Stimulated activated CD8-positive, alpha-beta memory T cell treated with anti-CD3 and anti-CD28 coated beads, Interleukin-15, amount 100 ng/mL, for 24 hours (primary cell): ENCODE measurements at places on chromosomes 16 and 17.

DNA sequence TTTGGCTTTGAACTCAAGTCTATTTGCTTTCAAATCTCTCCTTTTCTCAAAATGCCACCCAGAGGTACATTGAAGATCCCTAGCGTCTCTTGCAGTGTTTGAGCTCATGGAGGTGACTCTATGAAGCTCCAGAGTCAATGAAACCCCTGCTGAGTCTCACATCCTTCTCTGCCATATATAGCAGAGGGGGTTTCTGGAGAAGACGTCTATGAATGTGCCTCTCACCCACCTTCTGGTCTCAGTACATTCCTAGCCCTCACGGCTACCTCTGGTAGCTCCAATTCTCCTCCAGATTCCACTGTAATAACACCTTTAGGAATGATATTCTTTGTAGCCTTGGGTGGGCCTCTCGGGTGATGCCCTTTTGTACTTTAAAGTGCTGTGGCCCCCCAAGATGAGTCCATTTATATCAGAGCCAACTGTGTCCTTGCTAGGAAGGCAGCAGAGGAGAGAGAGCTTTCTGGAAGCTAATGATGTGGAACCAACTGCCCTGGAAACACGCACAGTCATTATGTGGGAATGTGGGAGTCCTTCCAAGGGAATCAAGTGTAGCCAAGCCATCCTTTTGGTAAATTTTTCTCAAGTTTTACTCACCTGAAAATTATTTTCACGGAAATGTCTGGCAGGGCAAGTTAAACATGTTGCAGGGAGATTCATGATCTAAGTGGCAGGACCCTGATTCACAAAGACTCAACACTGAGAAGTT, 123.4 kb downstream of the ASIC2 start:
- DNase-seq: no peak

DNA sequence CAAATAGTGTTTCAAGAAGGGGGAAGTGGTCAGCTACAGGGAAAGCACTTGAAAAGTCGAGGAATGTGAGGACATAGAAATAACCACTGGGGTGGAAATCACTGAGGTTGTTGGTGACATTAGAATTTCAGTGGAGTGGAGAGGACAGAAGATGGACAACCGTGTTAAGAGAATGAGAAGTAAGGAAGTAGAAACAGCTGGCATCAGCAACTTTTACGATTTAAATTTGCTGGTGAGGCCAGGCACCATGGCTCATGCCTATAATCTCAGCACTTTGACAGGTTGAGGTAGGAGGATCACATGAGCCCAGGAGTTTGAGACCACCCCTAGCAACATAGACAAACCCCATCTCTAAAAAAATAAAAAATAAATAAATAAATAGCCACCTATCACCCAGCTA, 83.2 kb upstream of the PSMD7 start:
- no peak for DNase-seq

DNA sequence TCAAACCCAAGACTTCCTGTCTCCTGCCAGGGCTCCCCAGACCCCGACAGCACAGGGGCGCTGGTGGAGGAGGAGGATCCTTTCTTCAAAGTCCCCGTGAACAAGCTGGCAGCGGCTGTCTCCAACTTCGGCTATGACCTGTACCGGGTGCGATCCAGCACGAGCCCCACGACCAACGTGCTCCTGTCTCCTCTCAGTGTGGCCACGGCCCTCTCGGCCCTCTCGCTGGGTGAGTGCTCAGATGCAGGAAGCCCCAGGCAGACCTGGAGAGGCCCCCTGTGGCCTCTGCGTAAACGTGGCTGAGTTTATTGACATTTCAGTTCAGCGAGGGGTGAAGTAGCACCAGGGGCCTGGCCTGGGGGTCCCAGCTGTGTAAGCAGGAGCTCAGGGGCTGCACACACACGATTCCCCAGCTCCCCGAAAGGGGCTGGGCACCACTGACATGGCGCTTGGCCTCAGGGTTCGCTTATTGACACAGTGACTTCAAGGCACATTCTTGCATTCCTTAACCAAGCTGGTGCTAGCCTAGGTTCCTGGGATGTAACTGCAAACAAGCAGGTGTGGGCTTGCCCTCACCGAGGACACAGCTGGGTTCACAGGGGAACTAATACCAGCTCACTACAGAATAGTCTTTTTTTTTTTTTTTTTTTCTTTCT, 8.1 kb downstream of the SERPINF1 start:
- no peak for DNase-seq

GRCh38 chr17:63440127-63440769, 5.9 kb downstream of the CYB561 start:
- DNase-seq: no peak

GRCh38 chr16:87322833-87323726, 5.9 kb upstream of the C16orf95 start:
- DNase-seq: no peak

DNA sequence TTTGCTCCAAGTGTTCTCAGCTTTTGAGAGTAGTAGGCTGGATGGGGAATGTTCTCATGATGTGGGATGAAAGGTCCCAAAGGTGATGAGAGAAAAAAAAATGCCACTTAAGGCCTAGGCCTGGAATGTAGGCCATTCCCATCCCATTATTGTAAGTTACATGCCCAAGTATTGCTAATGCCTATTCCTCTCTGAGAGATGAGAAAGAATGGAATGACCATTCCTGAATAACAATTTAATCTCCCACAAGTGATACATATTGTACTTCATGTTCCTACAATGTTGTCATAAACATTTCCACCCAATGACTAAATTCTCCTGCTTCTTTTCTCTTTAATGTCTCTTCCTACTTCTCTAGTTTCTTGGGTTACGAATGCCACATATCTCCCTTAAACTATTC, 102.8 kb upstream of the KCNJ16 start:
- DNase-seq: no peak

GRCh38 chr17:77066165-77066564, 74.6 kb upstream of the SEC14L1 start:
- DNase-seq: no peak

GRCh38 chr17:27473748-27474609, 17.7 kb downstream of the KSR1 start:
- no peak for DNase-seq

- no peak for DNase-seq
Observed at GRCh38 chr17:18093616-18094408, 6.1 kb downstream of the DRG2 start.

DNA sequence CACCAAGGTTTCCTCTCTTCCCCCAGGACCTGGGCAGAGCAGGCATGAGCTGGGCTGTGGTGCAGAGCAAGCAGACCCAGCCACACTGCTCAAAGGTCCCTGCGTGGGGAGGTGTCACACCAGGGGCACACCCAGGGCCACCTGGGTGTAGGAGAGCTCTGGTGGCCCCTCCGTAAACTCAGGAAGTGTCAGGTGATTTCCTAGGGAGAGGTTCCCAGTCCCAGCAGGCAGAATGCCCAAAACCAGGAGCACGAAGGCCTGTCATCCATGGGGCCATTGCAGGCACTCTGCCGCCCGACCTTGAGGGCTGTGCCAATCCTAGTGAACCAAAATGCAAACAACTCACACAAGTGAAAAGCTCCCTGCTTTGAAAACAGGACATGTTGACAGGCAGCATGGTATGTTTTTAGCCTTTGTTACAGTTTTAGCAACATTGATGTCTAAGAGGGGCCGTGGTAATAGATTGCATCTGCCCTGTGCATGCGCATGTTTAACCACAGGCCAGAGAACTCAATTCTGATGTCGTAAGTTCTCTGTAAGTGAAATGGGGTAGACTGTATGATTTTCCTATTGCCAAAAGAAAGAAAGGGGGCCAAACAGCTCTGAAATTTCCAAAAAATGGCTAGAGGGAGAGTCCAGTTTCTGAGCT, 21.3 kb downstream of the CIBAR2 start:
- no peak for DNase-seq

- no peak for DNase-seq
Observed at GRCh38 chr16:81080233-81080632, 3.2 kb upstream of the C16orf46 start.

GRCh38 chr17:28737770-28738679, 5.8 kb upstream of the TRAF4 start:
- no peak for DNase-seq

DNA sequence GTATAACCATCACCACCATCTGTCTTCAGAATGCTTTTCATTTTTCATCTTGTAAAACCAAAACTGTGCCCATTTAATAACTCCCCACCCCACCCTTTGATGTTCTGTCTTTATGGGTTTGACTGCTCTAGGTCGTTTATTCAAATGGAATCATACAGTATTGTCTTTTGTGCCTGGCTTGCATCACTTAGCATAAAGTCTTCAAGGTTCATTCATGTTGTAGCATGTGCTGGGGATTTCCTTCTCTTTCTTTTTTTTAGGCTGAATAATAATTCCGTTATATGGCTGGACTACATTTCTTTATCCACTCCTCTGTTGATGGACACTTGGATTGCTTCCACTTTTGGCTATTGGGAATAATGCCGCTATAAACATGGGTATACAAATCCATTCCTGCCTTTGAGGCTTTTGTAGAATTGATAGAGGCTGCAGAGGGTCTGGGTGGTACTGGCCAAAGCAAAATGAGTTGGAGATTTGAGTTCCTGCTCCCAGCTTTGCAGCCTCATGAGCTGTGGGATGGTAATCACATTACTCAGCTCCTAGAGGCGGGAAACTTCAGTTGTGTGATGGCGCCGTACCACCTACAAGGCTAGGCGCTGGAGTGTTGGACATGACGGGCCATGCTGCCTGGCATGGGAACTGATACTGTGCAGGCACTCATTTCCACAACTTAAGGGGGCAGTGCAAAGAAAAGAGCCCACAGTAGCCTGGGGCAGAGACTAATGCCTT, 64.8 kb downstream of the CLEC16A start:
- no peak for DNase-seq

- DNase-seq: no peak
Observed at GRCh38 chr17:55829995-55830612, 79.3 kb downstream of the PCTP start.

DNA sequence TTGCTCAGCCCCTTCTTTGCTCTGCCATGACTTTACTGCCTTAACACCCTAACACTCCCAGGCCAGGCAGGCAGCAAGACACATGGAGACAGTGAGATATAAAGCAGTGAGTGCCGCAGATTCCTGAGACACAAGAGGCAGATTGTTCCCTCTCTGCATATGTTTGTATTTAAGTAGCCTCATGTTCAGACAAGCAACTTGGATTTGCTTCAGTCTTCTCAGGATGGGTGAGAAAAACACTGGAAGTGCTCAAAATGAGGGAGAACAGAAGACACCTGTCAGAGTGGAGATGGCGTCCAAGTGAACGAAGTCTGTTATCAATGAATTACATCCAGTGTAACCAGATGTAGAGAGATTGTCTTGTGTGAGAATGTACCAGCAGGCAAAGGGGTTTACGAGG, 86.8 kb downstream of the CES1 start:
- no peak for DNase-seq

GRCh38 chr16:65106757-65107156, 15.1 kb downstream of the CDH11 start:
- DNase-seq: no peak

DNA sequence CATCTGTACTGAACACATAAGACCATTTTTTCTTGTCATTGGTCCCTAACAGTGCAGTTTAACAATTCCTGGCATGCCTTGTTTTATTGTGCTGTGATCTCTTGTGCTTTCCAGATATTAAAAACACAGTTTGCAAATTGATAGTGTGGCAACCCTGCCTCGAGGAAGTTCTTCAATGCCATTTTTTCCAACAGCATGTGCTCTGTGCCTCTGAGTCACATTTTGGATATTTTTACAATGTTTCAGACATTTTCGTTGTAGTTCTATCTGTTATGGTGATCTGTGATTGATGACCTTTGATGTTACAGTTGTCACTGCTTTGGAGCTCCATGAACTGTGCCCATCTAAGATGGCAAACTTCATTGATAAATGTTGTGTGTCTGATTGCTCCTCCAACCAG, 66.2 kb downstream of the GOSR1 start:
- no peak for DNase-seq
